ENCODE measurements at places on chromosomes 16 and 17.

GRCh38 chr17:3613124-3613523, 3.9 kb upstream of the TRPV1 start:
- DNase-seq, result no peak

GRCh38 chr16:56387396-56387795, 37.9 kb downstream of the AMFR start:
- DNase-seq, result no peak

DNA sequence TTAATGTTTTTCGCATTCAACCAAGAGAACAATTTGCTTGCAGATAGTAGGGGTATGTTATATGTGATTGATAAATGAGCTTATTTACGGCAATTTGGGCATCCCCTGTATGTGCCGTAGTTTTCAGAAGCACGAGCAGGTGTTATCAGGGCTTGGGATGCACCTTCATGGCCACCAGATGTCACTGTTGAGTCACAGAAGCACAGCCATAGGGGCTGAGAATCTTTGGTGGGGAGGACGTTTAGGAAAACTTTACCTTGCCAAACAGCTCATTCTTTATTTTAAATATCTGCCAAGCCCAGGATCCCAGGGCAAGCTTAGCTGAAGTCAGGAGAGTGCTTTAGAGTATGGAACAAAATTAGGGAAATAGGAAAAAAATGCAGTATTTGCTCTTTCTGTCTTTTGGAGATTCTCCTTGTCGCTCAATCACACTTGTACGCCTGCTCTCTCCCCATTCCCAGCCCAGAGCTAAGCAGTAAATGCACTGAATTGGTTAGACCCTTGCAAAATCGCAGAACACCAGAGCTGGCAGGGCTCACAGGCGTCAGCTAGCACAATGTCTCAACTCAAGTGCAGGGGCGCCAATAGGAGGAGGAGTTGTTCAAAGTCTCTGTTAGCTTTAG, 93.6 kb upstream of the MPHOSPH6 start:
- DNase-seq, result peak; percentile 46

DNA sequence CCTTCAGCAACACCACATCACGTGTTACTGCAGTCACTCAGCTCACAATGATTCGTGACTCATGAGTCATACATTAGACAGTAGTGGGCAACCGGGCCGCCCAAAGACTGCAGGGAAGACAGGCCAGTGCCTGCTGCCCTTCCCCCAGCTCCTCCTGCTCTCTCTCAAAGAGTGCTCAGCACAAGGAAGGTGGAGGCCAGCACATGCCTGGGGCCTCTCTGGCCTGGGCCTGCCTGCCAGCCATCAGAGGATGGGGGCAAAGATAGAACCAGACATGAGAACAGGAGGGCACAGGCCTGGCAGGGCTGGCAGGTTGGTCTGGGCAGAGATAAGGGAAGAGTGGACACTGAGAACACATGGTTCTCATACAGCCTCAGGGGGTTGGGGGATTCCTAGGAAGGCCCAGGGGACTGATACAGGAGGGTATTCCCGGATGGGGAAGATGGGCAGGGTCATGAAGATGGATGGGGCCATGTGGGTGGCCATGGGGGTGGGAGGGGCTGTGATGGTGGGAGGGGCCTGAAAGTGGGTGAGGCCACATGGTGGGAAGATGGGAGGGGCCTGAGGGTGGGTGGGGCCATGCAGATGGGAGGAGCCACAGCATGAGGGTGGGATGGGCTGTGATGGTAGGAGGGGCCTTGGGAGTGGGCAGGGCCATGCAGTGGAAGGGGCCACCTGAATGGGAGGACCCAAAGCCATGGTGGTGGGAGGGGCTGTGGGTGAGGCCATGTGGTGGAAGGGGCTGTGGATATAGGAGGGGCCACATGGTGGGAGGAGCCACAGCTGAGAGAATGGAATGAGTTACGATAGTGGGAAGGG, 29.0 kb downstream of the KATNB1 start:
- DNase-seq, result no peak

DNA sequence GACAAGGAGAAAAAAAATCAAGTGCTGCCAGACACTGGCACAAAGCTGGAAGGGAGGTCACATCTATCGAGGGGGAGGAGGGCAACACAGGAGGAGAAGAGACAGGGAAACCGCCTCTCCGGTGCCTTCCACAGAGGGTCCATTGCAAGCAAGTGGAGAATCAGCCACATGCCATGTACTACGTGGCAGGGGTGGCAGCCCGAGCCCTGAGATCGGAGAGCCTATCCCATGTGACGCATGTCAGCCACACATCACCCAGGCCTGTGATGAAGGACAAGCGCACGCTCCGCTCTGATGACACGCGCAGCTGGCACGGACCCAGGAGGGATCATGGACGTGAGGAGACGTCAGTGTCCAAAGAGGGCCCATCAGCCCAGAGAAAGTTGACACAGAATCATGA, 30.1 kb downstream of the ADCY9 start:
- DNase-seq, result no peak

- DNase-seq, result no peak
Observed at GRCh38 chr17:38428112-38428642, at the start of gene ARHGAP23. Gene ARHGAP23 (plus strand): TSS chr17:38428464. CDS start chr17:38428486, 22 bp downstream.

DNA sequence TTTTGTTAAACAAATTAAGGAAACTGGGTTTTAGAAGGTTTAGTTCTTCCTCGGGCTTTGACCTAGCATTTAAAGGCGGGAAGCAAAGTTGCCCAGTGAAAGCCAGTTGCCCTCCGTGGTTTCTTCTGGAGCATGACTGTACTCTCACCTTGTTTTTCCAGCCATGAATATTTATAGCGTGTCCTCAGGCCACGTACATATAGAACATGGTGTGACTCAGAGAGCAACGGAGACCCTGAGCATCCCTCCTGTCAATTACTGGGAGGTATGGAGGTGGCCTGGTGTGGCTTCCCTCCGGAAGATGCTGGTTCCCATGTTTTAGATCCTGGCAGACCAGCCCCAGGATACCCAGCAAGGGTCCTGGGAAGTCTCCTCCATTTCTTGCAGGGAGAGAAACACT, 48.4 kb downstream of the AKAP1 start:
- no peak for DNase-seq

GRCh38 chr16:83924686-83925085, 25.8 kb downstream of the MLYCD start:
- no peak for DNase-seq

- DNase-seq, result no peak
Observed at GRCh38 chr16:67157892-67158635, 1.6 kb downstream of the TRADD start.

DNA sequence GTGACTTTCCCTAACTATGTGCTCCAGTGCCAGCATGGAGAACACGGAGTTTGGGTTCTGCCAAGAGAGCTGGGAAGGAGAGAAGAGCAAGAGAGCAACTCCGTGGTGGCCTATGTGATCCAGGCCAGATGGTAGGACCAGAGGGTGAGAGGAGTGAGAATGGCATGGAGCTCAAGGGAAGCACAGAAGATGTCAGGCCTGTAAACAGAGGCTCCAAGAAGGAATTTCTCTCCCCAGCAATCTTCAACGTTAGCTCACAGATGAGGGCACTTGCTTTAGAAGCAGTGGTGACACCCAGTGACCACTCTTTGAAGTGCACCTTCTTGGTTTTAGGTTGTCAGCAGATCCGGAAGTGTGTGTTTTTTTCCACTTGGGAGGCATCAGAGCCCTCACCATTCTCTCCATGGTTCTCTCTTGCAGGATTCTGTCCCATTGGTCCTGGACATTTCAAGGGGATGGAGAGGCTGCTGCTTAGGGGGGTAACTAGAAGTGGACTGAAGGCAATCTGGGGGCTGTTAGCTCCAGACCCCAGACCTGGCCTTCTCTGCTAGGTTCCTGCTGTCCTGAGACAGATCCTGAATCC, 18.1 kb upstream of the TMEM98 start:
- peak; percentile 26 for DNase-seq

DNA sequence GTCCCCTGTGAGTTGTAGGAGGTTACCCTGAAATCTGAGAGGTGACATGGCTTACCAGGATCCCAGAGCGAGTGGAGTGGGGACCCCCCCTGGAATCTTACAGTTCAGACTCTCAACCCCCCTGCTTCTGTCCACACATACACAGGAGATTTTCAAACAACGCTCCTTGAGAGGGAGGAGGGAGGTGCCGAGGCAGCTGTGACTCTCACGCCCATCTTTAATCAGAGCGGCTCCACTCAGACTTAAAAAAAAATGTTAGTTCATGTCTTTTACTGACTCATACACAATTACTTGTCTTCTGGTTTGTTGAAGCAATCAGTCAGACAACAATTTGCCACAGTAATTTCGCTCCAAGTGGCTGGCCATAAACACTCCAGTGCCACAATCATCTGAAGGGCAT, 15.4 kb upstream of the TMEM220 start:
- no peak for DNase-seq

DNA sequence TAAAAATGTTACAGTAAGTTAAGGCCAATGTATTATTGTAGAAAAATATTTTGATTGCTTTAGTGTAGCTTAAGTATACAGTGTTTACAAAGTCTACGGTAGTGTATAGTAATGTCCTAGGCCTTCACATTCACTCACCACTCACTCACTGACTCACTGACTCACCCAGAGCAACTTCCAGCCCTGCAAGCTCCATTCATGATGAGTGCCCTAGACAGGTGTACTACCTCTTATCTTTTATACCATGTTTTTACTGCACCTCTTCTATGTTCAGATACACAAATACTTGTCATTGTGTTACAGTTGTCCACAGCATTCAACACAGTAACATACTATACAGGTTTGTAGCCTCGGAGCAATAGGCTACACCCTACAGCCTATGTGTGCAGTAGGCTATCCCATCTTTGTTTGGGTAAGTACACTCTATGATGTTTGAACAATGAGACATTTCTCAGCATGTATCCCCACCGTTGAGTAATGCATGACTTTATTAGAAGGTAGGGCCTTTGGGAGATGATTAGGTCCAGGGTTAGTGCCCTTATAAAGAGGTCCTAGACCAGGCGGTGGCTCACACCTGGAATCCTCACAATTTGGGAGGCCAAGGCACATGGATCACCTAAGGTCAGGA, 117.8 kb downstream of the SLC39A11 start:
- DNase-seq, result no peak

GRCh38 chr17:40545660-40546059, 19.6 kb downstream of the CCR7 start:
- no peak for DNase-seq

GRCh38 chr17:76196675-76197074, 43.6 kb downstream of the RNF157 start:
- DNase-seq, result no peak

GRCh38 chr16:69613378-69614154, 47.8 kb downstream of the NFAT5 start:
- no peak for DNase-seq

DNA sequence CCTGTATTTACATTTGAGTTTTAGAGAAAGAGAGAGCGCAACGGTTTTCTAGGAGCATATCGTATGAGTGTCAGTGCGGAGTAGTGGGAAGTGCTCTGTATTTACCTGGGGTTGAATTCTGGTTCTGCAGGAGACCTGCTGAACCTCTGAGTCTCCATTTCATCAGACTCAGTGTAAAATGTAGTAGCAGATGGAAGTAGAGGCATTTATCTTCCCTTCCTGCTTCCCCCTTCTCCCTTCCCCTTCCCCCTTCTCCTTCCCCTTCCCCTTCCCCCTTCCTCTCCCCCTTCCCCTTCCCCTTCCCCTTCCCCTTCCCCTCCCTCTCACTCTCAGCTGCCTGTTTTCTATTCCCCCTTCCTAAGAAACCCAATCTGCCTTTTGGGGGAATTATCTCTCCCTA, 426.9 kb downstream of the NPIPA7 start:
- DNase-seq, result no peak

- DNase-seq, result no peak
Observed at GRCh38 chr16:12583237-12583897, 220.3 kb downstream of the CPPED1 start.

GRCh38 chr17:63998050-63998720, at the start of gene PRR29:
Gene PRR29 (plus strand): TSS chr17:63998351. CDS start chr17:63998365, 14 bp downstream.
- peak; percentile 74 for DNase-seq

DNA sequence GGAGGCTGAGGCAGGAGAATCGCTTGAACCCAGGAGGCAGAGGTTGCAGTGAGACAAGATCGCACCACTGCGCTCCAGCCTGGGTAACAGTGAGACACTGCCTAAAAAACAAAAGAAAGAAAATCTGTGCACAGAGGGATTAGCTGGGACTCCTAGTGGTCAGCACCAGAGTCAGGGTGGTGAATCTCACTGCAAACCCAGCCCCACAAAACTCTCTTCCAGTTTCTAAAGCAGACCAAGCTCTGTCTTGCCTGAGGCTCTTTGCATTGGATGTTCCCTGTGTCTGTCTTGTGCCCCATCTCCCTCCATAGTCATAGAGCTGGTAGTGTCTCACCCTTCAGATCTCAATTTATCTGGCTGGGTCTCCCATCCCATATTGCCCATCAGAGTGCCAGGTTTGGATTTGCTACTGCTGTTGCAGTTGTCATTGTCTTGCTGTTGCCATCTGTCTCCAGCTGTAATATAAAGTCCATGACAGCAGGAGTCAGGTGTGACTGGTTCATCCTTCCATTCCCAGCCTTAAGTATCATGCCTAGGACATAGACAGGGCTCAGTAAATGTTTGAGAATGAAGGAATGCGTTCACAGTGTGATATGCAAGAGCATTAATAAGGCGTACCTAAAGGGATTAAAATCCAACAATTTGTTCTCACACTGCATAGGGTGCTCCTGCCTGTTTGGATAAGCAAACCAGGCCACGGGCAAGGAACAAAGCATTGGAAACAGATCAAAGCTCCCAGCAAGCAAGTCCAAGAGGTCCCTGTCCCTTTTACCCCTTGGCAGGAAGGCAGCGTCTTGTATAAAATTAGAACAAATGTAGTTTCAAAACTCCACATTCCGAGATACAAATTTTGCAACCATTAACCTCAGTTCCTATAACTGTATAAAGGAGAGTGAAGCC, 614.6 kb upstream of the CDH5 start:
- DNase-seq, result no peak

- no peak for DNase-seq
Observed at GRCh38 chr16:14307059-14307526, 236.0 kb downstream of the MRTFB start.

DNA sequence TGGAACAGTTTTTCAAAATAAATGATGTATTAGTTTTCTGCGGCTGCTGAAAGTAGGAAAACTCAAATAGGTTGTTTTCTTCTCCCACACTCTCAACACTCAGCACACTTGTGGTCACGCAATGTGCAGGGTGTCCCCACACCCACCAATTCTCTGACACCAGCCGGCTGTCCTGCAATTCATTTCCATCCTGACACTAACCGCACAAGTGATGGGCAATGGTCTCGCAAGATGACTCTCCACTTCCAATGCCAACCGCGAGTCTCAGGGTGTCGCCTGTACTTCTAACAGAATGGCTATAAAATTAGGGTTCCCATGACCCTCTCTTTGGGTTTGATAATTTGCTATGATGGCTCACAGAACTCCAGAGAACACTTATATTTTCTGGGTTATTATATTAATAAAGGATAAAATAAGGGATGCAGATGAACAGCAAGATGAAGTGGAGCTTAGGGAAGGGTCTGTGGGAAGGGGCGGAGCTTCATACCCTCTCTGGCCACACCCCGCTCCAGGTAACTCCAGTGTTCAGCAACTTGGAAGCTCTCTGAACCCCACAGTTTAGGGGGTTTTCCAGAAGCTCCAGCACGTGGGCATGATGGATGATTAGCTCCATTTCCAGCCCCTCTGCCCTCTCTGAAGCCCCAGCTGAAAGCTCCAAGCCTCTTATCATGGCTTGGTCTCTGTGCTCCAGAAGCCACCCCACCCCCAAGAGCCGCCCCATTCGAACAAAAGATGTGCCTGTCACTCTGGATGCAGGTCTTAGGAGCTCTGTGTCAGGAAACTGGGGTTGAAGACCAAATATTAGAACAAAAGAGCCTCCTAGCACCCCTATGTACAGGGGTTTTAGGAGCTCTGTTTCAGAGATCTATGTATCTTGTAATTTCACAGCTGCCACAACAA, 19.8 kb downstream of the TAF1C start:
- no peak for DNase-seq

- no peak for DNase-seq
Observed at GRCh38 chr17:4146641-4147040, 3.6 kb downstream of the CYB5D2 start.
